ENCODE measurements at places on chromosomes 5 and 9.

GRCh38 chr5:9529513-9529912 is 16.4 kb downstream of the SEMA5A start:
- DNase-seq = no peak

DNA sequence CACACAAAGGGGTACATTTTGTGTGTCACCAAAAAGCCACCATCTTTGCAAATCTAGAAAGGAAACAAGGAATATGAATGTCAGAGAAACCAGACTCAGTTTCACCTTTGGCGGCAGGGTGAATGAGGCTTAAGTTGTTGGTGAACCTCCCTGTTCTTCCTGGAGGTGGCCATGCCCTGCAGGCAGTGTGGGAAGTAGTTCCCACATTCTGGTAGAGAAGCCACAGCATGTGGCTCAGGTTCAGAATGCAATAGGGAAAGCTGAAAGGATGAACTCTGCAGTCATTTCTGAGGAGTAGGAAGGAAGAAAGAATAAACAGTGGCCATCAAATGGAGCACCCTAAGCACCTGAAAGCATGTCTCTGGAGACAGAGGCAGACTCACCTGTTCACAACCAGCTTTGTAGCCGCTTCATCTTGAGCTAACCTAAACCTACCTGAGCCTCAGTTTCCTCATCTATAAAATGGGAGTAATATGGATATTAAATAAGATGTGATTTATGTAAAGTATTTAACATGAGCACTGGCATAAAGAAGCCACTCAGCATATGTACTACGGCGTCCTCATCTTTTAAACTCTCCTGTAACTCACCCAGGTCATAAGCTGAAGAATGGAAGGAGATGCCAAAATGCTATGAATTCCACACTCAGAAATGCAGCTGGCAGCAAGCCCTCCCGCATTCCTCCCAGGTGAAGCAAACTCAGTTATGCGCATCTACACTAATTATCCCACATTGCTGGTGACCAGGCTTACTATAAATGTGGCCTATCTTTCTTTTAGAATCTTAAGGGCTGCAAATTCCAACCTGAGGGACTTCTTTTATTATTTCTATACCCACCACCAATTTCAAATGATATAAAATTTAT is 86.0 kb downstream of the ZNF608 start:
- no peak for DNase-seq

DNA sequence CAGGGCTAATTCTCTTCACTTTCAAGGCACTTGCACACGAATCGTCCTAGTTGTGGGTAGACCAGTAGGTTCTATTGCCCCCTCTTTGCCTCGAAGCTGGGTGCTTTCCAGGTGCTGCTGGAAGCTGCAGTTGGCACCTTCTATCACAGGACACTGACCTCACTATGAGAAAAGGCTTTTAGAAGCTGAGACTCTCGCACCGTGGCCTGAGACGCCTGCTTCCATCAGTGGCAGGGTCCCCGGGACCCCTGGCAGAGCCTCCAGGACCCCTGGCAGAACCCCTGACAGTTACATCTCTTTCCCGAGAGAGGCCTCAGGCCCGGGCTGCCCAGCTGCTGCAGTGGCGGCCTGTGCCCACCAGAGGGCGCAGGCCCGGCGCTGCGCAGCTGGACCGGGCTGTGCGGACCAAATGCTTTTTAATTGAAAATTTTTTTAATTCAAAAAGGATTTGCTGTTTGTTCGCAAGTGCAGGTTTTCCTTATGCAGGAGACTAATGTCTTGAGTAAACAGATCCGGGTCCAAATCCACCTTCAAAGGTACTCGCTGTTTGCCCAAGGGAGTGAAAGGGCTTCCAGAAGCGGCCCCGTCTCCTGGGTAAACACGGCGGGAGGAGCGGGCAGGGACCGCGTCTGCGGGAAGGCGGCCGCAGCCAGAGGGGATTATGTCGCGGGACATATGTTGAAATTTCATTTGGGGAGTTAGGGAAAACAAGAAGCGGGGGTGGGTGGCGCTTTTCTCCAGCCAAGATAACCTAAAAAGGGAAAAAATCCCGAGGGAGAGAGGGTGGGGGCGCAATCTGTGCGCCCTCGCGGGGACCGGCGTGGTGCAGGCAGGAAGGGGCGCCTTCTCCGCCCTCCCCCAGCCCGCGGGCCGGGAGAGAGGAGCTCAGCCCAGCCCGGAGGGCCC is 114.5 kb upstream of the LMX1B start:
- peak; percentile 26 for DNase-seq

DNA sequence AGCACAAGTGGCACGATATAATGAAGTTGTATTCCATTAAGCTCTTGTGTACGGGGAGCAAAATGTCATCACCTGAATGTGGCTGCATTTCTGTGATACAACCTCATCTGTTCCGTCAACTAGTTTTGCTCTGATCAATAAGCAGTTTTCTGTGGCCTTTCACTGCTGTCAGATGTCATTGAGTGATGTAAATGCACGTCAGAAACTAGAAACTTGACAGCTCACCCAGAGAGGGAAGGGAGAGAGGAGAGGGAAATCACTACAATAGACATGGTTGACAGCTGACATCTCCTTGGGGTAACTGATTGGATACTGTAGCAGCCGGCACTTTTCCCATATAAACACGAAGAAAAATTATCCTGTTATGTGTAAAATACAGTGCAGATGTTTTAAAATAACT is 62.7 kb downstream of the SNX24 start:
- DNase-seq = no peak

DNA sequence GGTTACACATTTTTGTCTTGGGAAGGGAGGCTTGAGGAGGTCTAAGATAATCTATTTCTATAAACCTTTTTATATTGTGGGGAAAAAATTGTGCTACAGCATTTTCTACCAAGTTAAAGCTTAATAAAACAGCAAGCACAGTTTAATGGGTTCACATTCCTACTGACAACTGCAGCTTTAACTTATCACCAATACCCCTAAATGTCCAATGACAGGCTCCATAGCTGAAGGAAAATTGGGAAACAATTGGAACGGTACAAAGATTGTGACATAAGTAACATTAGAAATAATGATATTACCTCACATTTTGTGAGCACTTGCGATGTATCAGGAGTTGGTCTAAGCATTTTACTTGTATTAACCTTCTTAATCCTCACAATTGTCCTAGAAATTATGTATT is 79.5 kb upstream of the HAPLN1 start:
- no peak for DNase-seq

DNA sequence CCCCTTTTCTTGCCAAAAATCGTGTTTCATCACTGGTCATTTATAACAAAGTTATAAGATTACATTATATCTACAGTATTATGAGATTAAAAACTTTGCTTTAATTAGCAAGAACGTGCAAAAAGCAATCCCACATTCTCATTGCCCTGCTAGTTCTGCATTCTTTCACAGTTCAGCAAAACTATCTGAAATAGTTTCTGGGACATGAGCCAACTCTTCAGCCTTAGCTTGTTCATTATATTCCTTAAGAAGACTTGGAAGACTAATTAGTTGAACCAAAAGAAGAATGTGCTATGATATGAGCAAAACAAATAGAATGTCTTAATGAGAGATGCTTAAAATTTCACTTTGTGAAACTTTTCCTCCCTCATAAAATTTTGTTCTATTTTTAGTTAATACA is 76.7 kb downstream of the ITGA1 start:
- no peak for DNase-seq

DNA sequence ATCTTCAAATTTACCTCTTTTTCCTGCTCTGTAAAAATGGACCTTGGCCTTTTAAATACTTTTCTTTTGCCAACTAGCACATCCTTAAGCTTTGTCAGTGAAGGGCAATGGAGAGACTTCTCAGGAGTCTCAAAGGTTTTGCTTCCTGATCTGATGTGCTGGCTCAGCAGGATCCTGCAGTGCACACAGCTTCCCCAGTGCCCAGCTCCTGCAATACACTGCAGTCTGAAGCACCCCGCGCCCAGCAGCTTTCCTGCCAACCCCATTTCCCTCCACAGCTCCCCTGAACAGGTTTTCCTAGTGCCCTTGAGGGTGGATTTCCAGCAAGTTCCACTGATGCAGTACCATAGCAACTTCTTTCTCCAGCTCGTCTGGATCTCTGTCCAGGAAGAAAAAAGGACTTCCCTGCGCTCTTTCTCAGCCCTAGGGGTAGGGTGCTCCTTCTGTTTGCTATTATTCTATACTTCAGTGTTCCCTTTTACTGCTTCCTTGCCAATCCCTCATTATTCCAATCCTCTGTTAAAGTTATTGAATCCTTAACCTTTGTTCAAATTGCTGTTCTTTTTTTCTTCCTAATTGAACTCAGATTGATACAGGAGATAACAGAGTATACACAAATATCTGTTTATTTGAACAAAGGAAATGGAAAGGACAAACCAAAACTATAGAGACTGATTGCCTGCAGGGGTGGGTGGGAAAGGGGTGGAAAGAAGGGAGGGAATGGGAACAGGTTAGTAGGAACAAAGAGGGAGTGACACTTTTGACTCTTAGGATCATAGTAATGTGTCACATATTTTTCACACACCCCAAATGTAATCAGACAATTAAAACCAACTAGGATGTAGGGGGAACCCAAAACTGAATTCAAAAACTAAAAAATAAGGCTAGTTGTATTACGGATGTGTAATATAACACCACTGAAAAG is 8.5 kb downstream of the SNAPC3 start:
- DNase-seq = no peak

DNA sequence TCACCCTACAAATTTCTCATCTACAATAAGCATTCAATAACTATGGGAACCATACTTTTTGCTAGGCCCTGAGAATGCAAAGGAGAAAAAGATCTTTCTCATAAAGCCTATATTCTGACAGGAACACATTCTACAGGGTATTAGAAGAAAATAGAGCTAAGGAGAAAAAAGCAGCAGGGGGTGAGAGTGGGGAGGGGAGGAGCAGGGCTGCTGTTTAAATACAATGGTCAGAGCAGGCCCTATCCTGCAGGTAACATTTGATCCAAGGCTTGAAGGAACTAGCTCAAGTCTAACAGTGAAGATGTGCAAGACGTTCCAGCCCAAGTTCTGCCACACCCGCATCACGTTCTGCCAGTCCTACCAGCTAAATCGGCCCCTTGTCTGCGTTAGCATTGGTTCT is 89.7 kb downstream of the ELAVL2 start:
- no peak for DNase-seq

DNA sequence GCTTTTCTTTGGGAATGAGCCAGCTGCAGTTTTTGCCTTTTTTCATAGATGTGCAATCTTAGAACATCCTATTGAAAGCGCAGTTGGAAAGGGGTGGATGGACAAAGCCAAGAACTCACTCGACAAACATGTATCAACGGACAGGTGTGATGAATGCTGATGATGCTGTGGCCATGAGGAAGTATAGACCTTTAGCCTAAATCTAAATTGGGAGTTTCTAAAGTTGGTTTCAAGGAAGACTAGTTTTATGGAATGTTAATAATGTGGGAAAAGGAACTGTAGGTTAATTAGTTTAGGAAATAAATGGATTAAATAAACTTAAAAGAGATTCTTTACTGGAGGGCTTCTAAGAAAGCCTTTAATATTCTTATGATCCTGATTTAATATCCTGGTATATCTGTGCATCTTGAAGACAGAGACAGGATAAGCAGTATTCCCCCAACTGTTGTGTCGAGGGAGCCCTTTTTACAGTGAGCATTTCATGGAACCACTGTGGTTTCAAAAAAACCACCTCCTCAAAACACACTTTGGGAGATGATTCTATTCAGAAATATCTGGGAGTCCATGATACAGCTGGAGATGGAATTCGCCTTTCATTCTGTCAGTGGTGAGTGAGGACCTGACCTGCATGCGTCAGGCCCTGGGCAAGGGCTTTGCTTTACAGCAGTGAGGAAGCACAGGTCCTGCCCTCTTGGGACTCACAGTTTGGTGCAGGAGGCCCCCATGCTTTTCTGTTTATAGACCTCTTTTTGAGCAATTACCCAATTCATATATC is 82.6 kb downstream of the AOPEP start:
- no peak for DNase-seq

DNA sequence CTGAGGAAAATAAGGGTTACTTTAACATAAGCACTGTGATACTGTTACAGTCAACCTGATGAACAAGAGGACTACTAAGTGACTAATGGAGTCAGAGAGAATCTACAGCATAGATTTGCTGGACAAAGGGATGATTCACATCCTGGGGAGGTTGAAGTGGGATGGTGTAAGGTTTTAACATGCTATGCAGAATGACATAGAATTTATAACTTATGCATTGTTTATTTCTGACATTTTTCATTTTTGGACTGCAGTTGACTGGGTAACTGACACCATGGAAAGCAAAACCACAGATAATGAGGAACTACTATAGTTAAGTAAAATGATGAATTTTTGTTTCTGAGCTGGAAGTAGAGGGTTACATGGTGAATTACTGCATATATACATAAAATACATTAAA is 389.2 kb downstream of the MAT2B start:
- DNase-seq = no peak

DNA sequence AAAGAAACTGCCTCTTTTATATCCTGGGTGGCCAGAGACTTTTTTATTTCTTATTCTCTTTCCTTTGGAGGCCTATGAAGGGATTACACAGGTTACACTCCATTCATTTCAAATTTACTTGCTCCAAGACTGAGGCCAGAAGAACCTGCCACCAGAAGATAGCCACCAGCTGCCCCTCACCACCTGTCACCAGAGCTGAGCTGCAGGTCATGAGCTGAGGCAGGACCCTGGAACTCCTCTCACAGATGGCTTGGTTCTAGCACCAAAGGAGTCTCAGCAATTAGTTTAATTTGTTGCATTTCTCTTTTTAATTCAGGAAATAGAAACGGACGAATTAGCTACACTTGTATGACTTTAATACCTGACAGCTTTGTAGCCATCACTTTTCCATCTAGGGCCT is 313.9 kb downstream of the SPOCK1 start:
- DNase-seq = no peak

- DNase-seq = no peak
These were observed 23.8 kb downstream of the CAMSAP1 start for GRCh38 chr9:135883410-135884089.

- DNase-seq = no peak
These were observed 5.0 kb upstream of the SET start for GRCh38 chr9:128684065-128684324.

GRCh38 chr9:85224729-85225128 is 517.0 kb downstream of the AGTPBP1 start:
- no peak for DNase-seq

GRCh38 chr9:95605101-95605500 is 88.3 kb upstream of the PTCH1 start:
- no peak for DNase-seq

- DNase-seq = no peak
These were observed 65.0 kb downstream of the C9orf152 start for GRCh38 chr9:110142868-110143481.

- DNase-seq = no peak
These were observed 17.5 kb upstream of the TEX10 start for GRCh38 chr9:100370064-100370723.

DNA sequence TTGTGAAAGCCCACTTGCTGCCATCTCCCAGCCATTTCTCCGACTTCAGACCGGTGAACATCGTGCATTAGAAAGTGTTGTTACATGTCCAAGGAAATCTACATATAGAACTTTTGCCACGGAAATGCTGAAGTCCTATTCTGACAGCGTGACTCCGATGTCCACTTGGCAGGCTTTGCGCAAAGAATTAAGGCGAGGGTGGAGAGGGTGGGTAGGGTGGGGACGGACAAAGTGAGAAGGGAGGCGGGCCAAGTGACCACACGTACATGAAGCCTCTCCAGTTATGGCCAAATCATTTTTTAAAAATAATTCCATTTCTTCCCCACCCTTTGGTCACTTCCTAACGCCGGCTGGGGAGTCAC is 460 bp upstream of the ACO1 start:
- no peak for DNase-seq

- no peak for DNase-seq
These were observed 149.6 kb downstream of the TTLL11 start for GRCh38 chr9:121943463-121943862.

GRCh38 chr9:20349568-20349967 is 272.7 kb downstream of the MLLT3 start:
- DNase-seq = no peak

GRCh38 chr9:110143950-110144545 is 63.9 kb downstream of the C9orf152 start:
- DNase-seq = no peak
